ENCODE measurements at places on chromosomes 16 and 17.

DNA sequence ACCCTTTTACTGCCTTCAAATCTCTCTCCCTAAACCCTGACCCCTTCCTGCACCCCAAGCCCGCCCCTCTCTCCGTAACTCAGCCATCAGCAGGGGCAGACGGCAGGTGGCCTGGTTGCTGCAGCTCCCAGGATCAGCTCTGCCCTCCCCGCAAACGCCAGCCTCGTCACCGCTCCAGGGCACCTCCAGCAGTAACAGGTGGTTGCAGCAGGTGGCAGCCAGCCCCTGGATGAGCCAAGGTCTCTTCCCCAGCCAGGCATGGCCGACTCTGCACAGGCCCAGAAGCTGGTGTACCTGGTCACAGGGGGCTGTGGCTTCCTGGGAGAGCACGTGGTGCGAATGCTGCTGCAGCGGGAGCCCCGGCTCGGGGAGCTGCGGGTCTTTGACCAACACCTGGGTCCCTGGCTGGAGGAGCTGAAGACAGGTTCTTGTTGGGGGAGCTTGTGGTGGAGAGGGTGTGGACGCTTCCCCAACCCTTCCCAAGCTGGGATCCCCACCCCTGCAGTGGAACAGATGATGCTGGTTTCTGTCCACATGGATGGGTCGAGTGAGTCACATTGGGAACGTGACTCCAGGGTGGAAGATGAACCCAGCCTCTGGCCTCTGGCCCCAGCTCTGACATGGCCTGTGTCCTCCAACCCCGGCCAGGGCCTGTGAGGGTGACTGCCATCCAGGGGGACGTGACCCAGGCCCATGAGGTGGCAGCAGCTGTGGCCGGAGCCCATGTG is 558 bp downstream of the HSD3B7 start:
- DNase-seq = no peak

DNA sequence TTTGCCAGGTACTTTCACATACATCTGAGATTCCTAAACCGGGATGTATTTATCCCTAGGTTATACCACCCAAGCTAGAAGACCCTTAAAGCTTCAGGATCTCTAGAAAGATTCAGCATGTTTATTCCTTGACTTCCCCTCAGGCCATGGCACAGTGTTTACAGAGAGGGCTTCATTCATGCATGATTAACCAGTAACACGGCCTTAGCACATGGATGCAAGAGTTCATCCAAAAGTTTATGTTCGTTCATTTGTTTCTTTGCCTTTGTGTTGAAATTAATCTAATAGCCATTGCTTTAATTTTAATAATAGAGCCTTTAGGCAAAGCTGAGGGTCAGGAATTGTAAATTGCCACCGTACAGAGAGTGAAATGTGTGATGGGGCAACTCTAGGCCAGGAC is 13.8 kb downstream of the PCTP start:
- DNase-seq = no peak

DNA sequence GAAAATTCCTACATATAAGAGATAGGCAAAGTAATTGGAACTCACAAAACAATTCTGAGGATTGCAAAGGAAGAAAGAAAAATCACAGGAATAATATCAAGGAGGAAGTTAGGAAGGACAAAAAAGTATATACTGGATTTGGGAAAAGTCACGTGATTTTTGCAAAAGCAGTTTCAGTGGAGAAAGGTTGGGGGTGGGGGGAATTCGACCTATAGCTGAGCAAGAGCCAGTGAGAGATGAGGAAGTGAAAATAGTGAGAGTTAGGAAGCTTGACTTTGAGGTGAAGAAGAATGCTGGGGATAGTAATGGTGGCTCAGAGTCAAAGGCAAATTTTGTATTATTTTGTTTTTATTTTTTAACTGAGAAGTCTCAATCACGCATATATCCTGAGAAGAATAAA is 438.0 kb upstream of the PMFBP1 start:
- no peak for DNase-seq

GRCh38 chr17:13542636-13543035 is 59.1 kb downstream of the HS3ST3A1 start:
- no peak for DNase-seq

DNA sequence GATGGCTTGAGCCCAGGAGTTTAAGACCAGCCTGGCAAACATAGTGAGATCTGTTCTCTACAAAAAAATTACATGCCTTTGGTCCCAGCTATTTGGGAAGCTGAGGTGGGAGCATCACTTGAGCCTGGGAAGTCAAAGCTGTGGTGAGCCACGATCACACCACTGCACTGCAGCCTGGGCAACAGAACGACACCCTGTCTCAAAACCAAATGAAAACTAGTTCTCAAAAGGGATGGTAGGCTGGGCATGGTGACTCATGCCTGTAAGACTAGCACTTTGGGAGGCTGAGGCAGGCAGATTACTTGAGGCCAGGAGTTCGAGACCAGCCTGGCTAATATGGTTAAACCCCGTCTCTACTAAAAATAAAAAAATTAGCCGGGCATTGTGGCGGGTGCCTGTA is 31.1 kb downstream of the PPM1D start:
- no peak for DNase-seq

DNA sequence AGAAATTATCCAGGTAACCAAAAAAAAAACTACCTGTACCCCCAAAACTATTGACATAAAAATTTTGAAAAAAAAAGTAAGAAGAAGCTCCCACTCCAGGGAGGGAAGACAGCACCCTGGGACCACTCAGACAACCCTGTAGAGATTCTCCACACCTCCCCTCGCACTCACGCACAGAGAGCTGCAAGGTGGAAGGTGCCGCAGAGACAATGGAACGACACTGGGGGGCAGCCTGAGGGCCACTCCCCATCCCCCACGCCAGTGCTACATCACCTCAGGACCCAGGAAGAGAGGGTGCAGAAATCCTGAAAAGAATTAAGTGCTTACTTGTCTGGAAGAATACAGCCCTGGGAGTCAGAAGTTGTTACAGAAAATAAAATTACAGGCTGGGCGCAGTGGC is 5.2 kb upstream of the CD79B start:
- DNase-seq = no peak

DNA sequence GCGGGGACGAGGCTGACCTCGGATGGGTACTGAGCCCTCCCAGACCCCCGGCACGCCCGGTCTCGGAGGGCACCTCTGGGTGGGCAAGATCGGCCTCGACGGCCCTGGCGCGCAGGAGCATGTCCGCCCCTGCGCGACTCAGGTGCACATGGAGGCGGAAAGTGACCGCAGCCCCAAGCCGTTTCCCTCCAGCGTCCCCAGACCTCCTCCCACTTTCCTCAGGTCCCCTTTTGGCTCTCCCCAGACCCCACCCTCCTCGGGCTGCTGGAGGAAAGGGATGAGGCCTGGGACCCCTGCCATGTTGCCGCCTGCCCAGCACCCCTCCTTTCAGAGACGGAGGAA is 10.0 kb downstream of the RPL19 start:
- no peak for DNase-seq

- no peak for DNase-seq
These were observed 54.6 kb downstream of the ABCC12 start for GRCh38 chr16:48101069-48101674.

DNA sequence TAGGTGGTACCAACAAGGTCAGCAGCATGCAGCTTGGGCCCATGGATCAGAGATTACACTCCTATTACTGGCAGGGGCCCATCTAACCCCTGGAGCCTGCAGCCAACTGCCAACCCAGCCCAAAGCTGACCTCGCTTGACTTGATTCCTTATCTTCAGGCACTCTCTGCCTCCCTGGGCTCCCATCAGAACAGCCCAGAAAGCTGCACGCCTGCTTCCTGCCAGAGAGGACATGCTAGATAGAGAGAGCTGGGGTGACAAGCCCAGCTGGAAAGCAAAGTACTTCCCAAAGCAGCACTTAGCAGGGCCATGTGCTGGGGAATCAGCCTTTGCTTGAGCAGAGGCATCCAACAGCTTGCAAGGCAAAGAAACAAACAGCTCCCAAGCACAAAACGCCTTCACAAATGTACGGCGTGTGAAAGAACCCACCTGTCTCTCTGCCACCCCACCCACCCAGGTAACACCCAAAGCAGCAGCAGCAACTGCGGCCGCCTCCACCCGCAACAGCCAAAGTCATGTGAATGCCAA is 74.2 kb upstream of the NLK start:
- DNase-seq = no peak

- no peak for DNase-seq
These were observed 27.4 kb upstream of the CACNA1H start for GRCh38 chr16:1125471-1125870.
